ENCODE measurements at places on chromosomes 12 and 14.

GRCh38 chr12:131018019-131018620 lies 64.4 kb downstream of the ADGRD1 start:
- DNase-seq: no peak

GRCh38 chr12:19834592-19834991 lies 395.3 kb downstream of the AEBP2 start:
- DNase-seq: no peak

- DNase-seq: no peak
Measured at GRCh38 chr12:27521066-27521465, 2.9 kb upstream of the PPFIBP1 start.

- DNase-seq: no peak
Measured at GRCh38 chr12:54383041-54383609, 1.4 kb downstream of the ZNF385A start.

GRCh38 chr12:113325916-113326315 lies 9.0 kb downstream of the SLC8B1 start:
- DNase-seq: no peak

- DNase-seq: no peak
Measured at GRCh38 chr12:104171785-104172569, 34.0 kb upstream of the NFYB start.

GRCh38 chr14:45893127-45893526 lies 640.1 kb upstream of the MIS18BP1 start:
- no peak for DNase-seq

- no peak for DNase-seq
Measured at GRCh38 chr12:77224346-77224745, 159.0 kb upstream of the E2F7 start.

DNA sequence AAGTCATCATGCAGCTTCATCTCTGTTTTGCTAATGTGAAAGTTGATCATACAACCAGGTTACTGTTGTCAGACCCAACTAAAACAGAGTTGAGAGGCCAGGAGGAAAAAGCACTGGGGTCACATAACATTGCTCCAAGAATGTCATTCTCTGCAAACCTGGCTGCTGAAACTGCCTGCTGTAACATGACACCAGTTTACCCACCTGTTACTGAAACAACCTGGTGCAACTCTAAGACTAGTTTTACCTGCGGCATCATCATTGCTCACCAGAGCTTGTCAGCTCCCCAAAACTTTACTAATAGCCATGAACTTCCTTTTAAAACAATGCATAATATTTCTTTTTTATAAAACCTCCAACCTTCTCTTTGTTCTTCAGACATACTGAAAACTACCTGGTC lies 30.7 kb upstream of the DEGS2 start:
- DNase-seq: no peak

DNA sequence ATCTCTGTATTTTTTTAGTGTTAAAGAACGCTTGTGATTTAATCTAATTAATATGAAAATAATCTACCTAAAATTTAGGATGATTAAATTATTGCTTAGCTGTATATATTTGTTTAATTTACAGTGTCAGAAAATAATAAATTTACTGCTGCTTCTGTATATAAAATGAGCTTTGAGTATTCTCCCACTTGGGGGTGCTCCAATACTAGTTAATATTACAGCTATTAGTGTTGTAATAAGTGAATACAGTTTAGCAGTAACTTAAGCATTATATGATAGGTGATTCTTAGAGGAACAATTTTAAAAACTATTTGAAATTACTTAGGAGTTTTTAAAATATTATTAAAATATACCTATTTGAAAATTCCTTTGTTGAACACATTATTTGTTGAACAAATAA lies 62.2 kb downstream of the PAPOLA start:
- no peak for DNase-seq

- peak; percentile 73 for DNase-seq
Measured at GRCh38 chr14:104563742-104564615, 15.6 kb upstream of the C14orf180 start.

GRCh38 chr14:29459969-29460560 lies 467.6 kb downstream of the PRKD1 start:
- no peak for DNase-seq

DNA sequence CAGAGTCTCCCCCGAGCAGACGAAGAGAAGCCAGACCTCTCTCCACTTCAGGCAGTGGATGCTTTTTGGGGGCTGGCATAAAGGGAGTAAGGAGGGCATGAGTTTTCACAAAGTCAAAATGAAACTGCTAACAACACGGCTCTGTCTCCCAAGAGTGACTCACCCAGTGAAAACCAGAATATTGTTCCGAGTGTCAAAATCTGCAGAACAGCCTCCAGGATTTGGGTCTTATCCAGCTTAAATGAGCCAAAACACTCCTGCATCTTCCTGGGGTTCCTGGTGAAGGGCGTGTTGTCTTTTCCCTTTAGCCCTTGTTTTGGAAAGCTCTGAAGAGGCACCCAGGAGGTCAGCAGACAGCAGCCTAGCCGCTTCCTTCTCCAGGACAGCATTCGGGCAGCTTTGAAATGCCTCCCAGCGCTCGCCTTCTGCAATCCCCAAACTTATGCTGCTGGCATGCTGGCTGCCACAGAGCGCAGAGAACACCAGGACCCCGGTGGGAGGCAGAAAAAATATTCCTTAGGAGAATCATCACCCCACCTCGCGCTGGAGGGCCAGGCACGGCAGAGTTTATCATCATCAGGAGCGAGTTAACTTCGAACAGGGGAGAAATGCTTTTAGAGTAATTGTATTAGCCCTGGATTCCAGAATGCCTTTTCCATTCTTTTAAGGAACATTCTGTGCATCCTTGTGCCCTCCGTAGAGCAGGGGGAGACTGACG lies 117.7 kb upstream of the NCOR2 start:
- no peak for DNase-seq

- DNase-seq: peak; percentile 17
Measured at GRCh38 chr12:95859344-95859816, 628 bp downstream of the SNRPF start.

DNA sequence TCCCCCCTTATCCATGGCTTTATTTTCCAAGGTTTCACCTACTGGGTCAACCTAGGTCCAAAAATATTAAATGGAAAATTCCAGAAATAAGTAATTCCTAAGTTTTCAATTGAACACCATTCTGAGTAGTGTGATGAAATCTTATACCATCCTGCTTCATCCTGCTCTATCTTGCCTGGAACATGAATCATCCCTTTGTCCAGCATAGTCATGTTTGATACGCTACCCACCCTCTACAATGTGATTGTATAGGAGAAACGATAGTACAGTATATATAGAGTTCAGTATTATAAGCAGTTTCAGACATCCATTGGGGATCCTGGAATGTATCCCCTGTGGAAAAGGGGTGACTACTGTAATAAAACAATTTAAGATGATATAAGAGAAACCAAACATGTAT lies 62.2 kb downstream of the IFNG start:
- DNase-seq: no peak

DNA sequence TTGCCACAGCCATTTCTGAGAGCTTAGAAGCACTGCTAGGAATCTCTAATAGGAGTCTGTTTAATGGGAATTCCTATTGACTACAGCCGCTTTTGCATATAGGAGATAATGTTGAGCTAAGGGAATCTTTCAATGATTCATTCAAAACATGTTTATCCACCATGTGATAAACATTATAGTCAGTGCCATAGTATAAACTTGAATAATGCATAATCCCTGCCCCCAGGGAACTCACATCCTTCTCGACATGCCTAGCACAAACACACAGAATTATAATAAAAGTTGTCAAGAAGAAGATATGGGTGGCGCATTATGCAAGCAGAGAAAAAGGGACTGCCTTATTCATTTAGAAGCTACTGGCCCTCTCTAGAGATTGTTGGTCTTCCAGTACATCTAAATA lies 248.0 kb downstream of the DAD1 start:
- DNase-seq: no peak

DNA sequence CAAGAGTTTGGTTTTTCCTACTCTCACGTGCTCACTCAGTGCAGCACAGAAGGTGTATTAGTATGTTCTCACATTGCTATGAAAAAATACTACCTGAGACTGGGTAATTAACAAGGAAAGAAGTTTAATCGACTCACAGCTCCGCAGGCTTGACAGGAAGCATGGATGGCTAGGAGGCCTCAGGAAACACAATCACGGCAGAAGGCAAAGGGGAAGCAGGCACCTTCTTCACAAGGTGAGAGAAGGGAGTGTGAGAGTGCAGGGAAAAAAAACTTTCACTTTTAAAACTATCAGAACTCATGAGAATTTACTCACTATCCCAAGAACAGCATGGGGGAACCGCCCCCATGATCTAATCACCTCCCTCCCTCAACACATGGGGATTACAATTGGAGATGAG lies 185.8 kb upstream of the TMPO start:
- DNase-seq: no peak

- no peak for DNase-seq
Measured at GRCh38 chr12:112627851-112628250, 163.7 kb upstream of the RPH3A start.

GRCh38 chr12:76080729-76081415 lies 3.6 kb downstream of the NAP1L1 start:
- no peak for DNase-seq

- no peak for DNase-seq
Measured at GRCh38 chr12:56785141-56785865, 22.2 kb downstream of the HSD17B6 start.

DNA sequence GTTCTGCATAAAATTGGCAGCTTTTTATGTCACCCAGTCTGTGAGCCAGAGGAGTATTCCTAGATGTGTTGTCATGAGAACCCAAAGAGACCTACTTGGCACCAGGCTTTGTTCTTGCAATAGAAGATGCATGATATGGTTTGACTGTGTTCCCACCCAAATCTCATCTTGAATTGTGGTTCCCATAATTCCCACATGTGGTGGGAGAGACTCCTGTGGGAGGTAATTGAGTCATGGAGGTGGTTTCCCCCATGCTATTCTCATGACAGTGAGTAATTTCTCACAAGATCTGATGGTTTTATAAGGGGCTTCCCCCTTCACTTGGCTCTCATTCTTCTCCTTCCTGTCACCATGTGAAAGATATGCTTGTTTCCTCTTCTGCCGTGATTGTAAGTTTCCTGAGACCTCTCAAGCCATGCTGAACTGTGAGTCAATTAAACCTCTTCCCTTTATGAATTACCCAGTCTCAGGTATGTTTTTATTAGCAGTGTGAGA lies 572.0 kb upstream of the ATP2B1 start:
- DNase-seq: no peak

GRCh38 chr14:30849354-30849753 lies 25.0 kb upstream of the COCH start:
- DNase-seq: no peak

DNA sequence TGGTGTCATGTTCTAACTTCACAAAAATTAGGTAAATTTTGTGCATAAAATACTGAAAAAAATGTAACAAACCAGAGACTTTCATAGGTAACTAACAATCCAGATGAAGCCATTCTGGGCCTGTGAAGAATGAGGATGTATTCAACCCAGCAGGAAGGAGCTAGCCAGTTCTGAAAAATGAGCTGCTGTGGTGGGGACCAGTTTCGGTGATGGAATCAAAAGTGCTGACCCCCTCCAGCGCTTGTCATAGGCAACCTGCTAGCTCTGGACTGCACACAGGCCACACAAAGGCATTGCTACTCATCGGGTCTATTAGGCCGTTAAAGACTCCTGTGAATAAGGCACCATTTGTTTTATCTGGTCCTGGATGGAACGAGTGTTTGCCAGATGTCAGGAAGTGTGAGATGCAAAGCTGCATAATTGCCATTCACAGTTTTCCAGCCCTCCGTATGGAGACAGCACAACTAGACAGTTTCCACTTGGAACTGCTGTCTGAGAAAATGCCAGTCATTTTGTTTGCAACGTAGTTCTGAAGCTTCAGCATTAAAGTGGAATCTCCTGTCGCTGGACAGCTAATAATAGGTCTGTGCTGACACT lies 3.3 kb upstream of the RIMBP2 start:
- no peak for DNase-seq

GRCh38 chr12:54373649-54374561 lies 9.6 kb upstream of the GPR84 start:
- no peak for DNase-seq

- peak; percentile 32 for DNase-seq
Measured at GRCh38 chr12:105279460-105280056, 43.6 kb upstream of the APPL2 start.

GRCh38 chr12:51766067-51766676 lies 82.3 kb downstream of the FIGNL2 start:
- DNase-seq: no peak

DNA sequence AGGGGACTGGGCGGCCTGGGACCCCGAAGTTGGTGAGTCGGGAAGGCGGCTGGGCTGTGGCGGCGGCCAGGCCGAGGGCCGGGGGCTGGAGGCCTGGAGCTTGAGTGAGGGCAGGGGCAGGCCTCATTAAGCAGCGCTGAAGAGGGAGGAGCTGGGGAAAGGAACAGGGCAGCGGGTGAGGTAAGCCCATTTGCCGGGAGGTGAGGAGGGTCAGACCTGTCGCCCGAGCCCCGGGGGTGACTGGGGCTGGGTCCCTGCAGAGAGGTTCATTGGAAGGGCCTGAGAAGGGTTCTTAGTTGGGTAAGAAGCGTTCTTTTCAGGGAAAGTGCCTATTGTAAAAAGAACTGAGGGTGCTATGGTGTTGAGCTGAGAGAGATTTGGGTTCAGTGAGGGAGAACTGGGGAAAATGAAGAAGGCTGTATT lies 441 bp downstream of the RAB5B start:
- DNase-seq: peak; percentile 39

All from stimulated activated CD4-positive, alpha-beta T cell treated with anti-CD3 and anti-CD28 coated beads, Interleukin-2, amount 100 ng/mL, for 24 hours (primary cell).